ENCODE measurements at places on chromosomes 4 and X.

- DNase-seq, result no peak
These were observed 10.1 kb downstream of the ELF4 start for GRCh38 chrX:130100180-130100579.

DNA sequence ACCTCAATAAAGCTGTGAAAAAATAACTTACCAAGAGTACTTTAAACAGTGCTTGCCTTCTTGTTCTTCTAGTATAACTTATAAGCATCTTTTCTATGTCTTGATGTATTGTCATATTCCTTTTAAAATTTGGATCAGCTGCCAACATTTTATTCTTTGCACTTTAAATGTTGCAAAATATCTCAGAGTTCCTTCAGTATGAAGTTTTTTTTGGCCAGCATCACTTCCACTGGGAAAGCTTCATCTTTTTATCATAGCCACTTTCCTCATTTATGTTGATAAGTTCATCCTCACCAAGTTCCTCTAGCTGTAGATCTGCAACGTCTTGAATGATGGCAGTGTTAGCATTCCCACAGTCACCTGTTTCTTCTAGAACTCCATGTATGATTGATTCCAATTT is 24.2 kb downstream of the CXorf58 start:
- DNase-seq, result no peak

DNA sequence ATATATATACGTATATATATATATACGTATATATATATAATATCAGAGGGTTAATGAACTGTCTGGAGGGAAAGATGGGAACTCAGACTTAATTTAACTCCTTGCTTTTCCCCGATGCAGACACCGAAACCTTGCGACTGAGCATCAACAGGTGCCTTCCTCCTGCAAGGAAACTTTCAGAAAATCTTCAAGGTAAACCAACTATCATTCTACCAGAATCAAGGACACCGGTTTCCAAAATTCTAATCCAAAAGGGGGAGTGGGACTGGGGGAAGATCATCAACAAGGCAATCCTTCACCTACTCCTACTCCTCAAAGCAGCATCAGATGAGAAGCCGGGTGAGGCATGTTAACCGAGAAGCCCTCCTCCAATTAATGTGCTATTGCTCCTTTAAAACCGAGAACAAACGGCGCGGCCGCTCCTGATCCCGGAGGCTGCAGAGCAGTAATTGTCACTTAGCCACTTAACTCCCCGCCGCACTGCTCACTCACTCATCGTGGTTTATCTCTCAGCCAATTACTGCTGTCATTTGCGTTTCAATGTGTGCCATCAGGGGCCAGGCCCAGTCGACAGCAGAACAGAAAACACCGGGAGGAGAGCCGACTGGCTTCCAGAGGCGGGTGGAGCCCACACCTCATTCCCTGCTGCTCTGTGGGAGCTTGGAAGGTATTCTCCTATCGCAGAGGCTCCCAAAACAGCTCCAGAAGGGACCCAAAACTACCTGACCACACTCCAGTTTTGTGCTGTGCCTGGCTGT is 61.7 kb downstream of the MAML3 start:
- no peak for DNase-seq

DNA sequence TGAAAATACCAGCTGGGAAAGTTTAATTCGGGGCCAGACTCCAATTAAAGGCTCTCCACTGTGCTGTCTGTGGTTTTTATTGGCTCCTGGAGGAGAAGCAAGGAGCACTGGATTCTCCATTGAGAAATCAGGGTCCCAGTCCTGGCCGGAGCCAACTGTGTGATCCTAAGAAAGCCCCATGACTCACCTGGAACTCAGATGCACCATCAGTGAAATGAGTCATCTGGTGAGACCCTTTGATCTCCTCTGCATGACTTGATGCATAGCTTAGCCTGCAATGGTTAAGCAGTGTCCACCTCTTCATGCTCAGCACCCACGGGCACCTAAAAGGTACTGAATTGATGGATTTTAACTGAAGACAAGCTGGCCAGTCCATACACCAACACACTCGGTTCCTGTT is 119.2 kb upstream of the VCX3B start:
- no peak for DNase-seq

GRCh38 chrX:24646745-24647182 is 383 bp downstream of the PCYT1B start:
- no peak for DNase-seq

GRCh38 chrX:3563451-3563850 is 150.0 kb downstream of the PRKX start:
- no peak for DNase-seq

DNA sequence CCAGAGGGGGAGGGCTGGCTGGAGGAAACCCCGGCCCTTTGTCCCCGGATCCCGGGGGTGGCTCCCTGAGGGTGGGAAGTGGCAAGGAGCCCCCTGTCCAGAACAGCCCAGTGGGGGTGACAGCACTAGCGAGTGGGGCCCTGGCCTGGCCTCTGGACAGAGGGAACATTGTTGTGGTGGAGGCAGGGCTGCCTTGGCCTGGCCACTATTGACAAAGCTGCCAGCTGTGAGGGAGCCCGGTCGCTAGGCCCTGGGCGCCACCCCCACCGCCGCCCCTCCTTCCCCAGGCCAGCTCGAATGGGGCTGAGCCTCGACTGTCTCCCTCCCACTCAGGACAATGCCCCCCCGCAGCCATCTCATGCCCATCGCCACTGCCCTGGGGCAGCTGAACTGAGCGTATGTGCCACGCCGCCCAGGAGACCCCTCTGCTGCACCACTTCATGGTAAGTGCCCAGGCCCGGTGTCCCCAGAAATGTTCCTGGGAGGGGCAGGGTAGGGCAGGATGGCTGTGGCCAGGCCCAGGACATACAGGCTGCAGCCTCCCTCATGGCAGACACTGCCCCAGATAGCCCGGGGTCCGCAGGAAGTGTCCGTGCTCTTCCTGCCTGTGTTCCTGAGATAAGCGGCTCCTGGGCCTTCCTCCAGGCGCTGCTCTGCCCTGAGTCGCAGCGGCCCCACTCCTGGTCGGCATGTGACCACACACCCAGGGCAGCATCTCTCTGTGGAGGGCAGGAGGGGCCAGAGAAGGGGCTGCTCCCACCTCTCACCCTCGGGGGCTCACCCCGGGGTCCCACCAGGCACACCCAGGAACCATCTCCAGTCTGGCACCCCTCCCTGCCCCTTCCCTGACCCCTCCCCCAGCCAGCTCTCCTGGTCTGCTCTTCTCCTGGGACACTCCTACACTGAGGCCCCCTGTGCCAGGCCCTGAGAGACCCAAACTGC is 1.4 kb downstream of the PLXNB3 start:
- no peak for DNase-seq

All from stimulated activated CD8-positive, alpha-beta memory T cell treated with anti-CD3 and anti-CD28 coated beads, Interleukin-4, amount 100 ng/mL, for 48 hours (primary cell).